ENCODE measurements at places on chromosomes 12 and 14.

GRCh38 chr12:6507102-6507998 is 13.4 kb downstream of the NCAPD2 start:
- no peak for DNase-seq

GRCh38 chr14:75315144-75315543 is 36.5 kb downstream of the FOS start:
- no peak for DNase-seq

GRCh38 chr14:35336494-35337268 is 44.5 kb downstream of the PSMA6 start:
- DNase-seq = no peak

- DNase-seq = no peak
Measured at GRCh38 chr14:53534841-53535240, 381.7 kb upstream of the DDHD1 start.

GRCh38 chr14:72644758-72645489 is 249.0 kb downstream of the DPF3 start:
- DNase-seq = no peak

GRCh38 chr14:33570694-33571310 is 380.1 kb downstream of the EGLN3 start:
- no peak for DNase-seq

DNA sequence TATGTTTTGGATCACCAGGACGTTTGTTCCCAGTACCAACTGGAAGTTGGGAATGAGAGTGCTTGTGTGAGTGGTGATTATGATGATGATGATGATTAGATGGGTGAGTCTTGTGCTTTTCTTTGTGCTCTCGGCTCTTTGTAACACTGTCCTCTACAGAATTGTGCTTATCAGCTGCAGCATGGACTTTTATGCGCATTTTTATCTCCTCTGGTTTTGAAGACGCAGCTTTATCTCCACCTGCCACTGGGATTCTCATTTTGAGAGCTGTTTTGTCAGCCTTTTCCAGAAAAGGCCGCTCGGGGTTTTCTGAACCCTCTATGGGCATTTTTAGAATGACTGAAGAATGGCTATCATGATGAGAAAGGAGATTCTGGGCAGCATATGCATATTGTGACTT is 11.5 kb upstream of the KANSL2 start:
- no peak for DNase-seq

- no peak for DNase-seq
Measured at GRCh38 chr12:32603858-32604257, 75.2 kb upstream of the DNM1L start.

DNA sequence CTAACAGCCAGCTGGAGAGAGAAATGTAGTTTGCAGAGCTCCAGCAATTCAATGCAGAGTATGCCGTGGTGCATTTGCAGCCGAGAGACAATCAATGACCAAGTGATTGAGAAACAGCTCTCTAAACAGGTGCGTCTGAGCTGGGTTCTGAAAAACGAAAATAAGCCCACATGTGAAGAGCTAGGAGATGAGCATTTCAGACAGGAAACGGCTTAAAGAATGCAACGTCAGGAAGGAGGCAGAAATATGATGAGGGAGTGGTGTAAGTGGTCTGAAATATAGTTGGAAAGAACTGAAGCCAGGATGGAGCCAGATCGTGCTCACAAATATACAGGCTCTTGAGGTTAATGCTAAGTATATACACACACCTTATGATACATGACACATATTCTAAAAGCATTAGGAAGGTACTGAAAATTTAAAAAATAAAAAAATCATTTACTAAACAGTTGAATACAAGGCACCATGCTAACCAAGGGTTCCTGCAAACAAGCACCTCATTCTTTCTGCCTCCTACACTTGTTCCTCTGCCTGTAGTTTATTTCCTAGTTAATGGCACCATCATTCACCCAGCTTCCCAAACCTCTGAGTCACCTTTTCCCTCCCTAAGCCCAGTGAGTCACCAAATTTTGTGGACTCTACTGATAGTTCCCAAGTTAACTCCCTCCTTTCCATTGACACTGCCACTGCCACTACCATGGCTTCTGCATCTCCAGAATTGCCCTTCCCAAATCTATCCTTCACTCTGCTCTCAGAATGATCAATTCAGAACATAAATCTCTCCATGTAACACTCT is 2.3 kb upstream of the GARIN2 start:
- DNase-seq = no peak

DNA sequence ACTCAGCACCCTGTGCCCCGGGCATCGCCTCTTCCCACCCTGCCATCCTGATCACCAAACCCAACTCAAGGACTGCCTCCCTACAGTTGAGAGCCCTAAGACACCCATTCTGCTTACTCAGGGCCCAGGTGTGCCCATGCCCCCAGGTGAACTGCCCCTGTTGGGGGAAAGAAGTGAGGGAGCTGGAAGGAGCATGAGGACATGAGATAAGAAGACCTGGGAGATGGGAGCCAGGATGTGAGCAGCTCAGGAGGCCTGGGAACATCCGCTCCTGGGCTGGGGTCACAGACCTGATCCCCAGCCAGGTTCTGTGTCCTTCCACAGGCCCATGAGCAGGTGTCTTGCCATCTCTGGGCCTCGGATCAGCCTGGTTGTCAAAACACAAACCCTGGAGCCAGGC is 6.6 kb downstream of the RAPGEF3 start:
- no peak for DNase-seq

GRCh38 chr12:599756-600155 is 63.5 kb downstream of the NINJ2 start:
- DNase-seq = no peak

GRCh38 chr14:45065956-45066355 is 18.0 kb upstream of the PRPF39 start:
- no peak for DNase-seq

DNA sequence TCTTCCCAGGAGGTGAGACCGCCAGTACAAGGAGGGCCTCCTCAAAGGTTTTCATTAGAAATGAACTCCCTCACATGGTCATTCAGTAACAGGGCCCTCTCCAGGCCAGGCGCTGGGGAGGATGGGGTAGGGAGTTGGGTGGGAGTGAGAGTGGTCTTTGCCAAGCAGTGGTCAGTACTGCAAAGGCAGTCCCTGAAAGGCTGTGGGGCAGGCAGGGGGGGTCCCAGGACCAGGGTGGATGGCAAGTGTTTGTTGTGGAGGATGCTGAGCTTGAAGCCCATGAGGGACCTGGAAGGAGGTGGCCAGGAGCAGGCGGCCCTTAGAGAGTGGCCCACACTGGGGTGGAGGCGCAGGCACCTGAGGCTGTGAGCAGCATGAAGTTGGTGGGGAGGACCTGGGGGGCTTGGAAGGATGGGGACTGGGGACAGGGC is 26.1 kb downstream of the CEP170B start:
- no peak for DNase-seq

GRCh38 chr14:81772381-81772780 is 238.7 kb upstream of the SEL1L start:
- DNase-seq = no peak

DNA sequence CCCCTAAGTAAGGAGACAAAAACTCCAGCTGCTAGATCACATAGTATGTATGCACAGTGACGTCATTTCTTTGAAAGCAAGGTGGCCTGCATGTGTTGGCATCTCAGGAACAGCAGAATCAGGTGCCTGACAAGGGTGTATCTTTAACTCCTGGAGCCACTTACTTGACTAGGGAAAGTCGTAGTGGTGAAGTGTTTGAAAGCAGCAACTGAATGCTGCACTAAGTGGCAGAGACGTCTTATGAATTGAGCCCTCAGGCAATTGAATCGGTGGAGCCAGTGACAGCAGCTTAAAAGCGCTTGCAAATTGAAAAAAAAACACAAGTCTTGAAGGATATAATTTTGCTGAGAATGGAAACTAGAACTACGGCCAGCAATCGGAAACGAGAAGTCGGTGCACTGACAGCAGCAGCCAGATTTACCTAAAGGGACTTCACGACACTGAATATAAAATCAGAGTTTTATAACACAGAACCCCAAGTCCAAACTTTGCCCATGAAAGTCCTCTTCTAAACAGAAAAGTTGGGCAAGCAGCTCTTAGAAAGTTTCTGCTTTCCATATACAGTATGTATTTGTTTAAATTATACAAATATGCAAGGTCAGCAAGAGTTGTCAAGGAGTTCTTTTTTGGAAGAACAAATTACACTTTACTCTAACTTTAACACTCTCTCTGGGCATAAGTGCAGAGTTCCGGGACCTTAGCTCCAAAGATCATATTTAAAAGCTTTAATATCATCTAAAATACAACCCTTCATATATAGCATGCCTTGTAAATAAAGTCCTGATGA is 1.1 kb downstream of the IGF1 start:
- DNase-seq = no peak

All from stimulated activated CD4-positive, alpha-beta T cell treated with anti-CD3 and anti-CD28 coated beads, Interleukin-1b, Interleukin-23, amount 100 ng/mL, for 1 hour (primary cell).